Activated CD4-positive, alpha-beta memory T cell treated with anti-CD3 and anti-CD28 coated beads for 36 hours (primary cell): ENCODE measurements at places on chromosomes 1 and 21. TPM values are rescaled to one million over a fixed set of nuclear protein-coding genes. Genes with fewer than 3 reads are reported as not detected.

The LCK gene
- total RNA-seq = 246 TPM

DNA sequence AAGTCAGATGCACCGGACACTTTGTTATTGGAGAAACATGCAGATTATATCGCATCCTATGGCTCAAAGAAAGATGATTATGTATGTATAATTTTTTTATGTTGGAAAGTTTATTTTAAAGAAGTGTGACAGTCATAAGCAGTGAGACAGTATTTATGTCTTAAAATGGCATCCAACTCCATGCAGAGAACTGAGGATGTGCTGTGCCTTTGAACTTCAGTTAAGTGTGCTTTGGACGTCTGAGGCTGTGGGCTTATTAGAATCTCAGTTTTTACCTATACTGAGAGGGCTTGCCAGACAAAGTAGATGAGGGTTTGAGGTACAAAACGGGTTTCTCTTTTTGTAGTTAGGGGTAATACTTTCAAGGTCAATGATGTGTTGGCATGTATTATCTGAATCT lies 1.5 kb downstream of the RABGGTB start:
- DNase-seq = no peak

DNA sequence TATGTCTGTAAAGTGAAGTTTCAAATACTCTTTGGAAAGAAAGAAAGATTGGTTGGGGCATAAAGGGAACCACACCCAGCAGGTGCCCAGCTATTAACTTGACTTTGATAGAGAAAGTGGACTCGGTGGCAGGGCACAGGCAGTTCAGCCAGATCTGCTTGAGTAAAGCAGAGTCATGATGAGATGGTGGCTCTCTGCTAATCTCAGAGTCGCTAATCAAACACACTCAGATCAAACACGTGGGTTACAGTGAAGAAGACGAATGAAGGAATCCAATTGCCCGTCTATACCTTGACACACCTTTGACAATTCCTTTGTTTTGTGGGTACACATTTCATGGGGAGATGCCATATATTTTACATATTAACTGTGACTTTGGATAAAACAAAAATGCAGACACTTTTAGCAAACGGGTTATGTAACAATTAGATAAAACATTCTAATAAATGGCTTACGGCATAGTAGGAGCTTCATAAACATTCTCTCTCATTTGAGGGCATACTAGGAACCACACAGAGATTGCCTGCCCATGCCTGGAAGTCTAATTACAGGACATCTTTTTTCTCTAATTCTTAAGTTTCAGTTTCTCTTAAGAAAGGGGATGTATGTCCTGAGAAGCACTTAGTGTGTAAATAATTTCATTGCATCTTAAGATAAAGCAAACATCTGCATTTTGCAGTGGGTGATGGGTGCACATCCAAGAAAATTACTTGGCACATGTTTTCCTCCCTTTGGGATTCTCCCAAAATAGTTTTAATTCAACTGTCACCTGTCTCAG lies 7.2 kb downstream of the CBR1 start:
- DNase-seq = no peak

GRCh38 chr1:154845174-154845573 lies 24.9 kb downstream of the KCNN3 start:
- no peak for DNase-seq

GRCh38 chr1:29145739-29146437 lies 22.2 kb upstream of the TMEM200B start:
- no peak for DNase-seq

- DNase-seq = peak; percentile 47
These were observed 749 bp downstream of the CITED4 start for GRCh38 chr1:40861224-40862003.

- DNase-seq = no peak
These were observed 137.8 kb downstream of the PEX14 start for GRCh38 chr1:10612436-10613160.

DNA sequence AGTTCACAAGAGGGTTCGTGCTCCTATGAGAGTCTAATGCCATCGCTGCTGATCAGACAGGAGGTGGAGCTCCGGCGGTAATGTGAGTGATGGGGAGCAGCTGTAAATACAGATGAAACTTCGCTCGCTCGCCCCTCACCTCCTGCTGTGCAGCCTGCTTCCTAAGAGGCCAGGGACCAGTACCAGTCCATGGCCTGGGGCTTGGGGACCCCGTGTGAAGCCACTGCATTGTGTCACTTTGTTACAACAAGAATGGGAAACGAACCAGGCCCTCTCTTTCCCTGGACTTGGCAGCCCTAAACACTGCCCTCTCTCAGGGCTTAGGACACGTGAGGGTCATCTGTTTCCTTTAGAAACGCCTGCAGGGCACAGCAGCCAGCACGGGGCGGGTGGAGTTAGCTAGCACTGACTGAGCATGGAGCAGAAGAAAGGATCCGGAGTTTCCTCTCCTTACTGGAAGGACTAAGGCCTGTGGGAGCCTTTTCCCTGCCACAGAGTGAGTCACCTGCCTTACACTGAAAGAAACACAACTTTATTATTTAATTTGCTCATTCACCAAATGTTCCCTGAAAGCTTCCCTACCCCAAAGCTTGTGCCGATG lies 185.2 kb upstream of the TMEM51 start:
- no peak for DNase-seq
